ENCODE measurements at places on chromosomes 4 and X.

GRCh38 chr4:138158746-138159297 is 83.3 kb downstream of the SLC7A11 start:
- DNase-seq: no peak

DNA sequence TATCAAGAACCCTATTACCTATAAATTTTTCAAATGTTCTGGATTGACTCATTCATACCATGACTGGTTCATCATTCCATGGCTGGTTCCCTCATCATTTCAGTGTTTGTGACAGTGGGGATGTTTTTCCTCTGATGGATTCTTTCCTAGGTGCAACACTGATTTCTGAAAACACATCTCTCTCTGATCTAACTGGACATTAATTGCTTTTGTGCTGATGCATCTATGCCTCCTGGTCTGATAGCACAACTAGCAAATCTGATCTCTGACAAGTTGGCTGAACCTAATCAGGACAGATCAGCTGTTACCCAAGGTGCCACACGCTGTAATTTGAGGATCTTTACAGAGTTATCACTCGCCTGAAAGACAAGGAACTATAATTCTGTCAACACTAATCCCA is 140.2 kb downstream of the LDB2 start:
- DNase-seq: no peak

- DNase-seq: no peak
These were observed 177.8 kb downstream of the NPFFR2 start for GRCh38 chr4:72209600-72209999.

DNA sequence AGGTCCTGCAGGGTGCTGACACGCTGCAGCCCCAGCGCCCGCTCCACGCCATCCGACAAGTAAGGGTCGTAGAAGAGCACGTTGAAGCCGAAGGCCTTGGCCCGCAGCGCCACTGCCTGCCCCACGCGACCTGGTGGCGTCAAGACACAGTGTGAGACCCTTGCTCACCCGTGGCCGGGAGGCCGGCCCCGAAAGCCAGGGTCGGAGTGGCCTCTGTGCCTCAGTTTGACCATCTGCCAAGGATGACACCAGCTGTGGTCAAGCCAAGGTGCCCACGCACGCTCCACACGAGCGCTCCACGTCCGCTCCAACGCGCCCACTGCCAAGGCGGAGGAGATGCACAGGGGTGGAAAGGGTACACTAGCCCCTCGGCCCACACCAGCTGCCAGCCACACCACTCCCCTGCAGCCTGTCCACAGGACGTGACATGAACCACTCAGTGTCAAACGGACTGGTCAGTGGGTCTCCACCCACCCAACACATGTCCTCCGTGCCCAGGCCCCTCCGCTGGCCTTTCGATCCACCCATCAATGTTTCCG is 32.8 kb downstream of the CTBP1 start:
- DNase-seq: no peak

All from tongue (tissue), 3 donors.